Astrocyte of the hippocampus (primary cell): ENCODE measurements at places on chromosomes 7 and 10.

GRCh38 chr10:44725404-44725803 lies 185.7 kb upstream of the TMEM72 start:
- no peak for DNase-seq

DNA sequence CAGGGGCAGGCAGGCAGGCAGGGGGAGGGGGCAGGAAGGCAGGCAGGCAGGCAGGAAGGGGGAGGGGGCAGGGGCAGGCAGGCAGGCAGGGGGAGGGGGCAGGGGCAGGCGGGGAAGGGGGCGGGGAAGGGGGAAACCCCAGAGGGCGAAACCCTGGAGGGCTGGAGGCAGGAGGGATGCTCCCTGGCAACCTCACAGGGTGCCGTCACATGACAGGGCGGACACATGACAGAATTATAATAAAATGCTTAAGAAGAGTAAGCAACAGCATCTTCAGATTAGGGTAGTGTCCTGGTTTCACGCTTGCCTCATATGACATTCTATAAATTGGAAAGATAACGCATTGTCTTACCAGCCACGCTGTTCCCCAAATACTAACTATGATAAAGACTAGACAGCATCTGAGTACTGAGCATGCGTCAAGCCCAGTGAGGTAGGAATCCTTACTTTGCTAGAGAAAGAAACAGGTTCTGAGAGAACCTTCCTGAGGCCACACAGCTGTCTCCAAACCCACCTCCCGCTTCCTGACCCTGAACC lies 131.6 kb downstream of the DIP2C start:
- no peak for DNase-seq

- peak; percentile 83 for DNase-seq
Observed at GRCh38 chr7:13989126-13989948, at the start of gene ETV1. Gene ETV1 (minus strand): TSS chr7:13989666. CDS start chr7:13989052, 614 bp downstream.

DNA sequence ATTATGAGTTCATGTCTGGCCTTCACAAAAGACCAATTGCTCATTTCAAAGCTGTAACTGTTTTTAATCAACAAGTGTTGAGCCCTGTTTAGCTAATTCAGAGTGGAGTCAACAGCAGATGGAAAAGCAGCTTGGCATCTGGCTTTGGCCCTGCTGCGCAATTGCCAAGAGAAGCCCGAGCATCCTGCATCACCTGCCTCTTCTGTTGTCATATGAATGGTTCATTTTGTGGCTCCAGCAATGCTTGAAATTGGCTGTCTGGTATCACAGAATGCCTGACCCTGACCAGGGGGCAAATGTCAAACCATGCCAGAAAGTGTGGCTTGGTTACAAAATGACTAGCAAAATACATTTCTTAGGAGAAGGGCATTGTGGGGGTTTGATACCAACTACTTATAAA lies 296.5 kb upstream of the PHF14 start:
- no peak for DNase-seq

GRCh38 chr10:11602358-11602757 lies 9.1 kb downstream of the USP6NL start:
- no peak for DNase-seq

DNA sequence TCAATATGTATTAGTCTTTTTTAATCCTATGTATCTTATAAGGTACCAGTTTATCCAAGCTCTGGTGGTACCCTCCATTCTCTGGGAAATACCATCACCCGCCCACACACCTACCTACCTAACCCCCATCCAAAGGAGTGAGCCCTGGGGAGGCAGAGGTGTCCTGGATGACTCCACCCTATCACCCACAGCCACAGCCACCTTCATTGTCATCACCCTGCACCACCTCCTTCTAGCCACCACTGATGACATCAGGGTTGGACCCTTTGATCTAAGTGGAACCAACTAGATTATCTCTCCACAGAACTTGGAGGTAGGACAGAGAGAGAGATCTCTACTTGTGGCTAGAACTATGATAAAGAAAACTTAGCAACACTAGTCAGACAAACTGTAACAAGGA lies 259.4 kb downstream of the PARD3 start:
- no peak for DNase-seq

GRCh38 chr7:67309764-67310549 lies 313.3 kb downstream of the TYW1 start:
- DNase-seq: no peak

GRCh38 chr7:37070471-37070870 lies 346.2 kb upstream of the AOAH start:
- no peak for DNase-seq

- DNase-seq: no peak
Observed at GRCh38 chr7:264541-265191, 25.3 kb upstream of the FOXL3 start.

- DNase-seq: no peak
Observed at GRCh38 chr7:141161550-141162535, 88.0 kb downstream of the TMEM178B start.

GRCh38 chr10:77971804-77972144 lies 45.2 kb upstream of the DLG5 start:
- DNase-seq: no peak

DNA sequence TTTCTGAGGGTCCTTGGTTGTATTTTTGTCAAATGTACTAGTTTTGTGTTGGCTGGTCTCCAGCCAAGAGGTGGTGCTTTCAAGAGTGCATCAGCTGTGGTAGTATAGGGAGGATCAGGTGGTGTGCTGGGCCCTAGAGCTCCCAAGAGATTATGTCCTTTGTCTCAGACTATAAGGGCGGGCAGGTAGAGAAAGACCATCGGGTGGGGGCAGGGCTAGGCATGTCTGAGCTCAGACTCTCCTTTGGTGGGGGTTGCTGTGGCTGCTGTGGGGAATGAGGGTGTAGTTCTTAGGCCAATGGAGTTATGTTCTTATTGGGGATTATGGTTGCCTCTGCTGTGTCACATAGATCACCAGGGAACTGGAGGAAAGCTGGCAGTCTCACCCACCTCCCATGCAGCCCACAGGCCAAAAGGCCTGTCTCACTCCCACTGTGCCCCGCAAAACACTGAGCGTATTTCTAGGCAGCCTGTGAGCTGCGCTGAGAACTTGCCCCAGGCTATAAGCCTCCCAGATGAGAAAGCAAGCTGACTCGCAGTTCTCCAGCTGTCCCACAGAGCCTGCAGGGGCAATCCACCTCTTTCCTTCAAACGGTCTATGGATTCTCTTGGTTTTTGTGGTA lies 1066.7 kb downstream of the GRM8 start:
- no peak for DNase-seq

- no peak for DNase-seq
Observed at GRCh38 chr7:151838861-151839381, 38.0 kb downstream of the PRKAG2 start.

DNA sequence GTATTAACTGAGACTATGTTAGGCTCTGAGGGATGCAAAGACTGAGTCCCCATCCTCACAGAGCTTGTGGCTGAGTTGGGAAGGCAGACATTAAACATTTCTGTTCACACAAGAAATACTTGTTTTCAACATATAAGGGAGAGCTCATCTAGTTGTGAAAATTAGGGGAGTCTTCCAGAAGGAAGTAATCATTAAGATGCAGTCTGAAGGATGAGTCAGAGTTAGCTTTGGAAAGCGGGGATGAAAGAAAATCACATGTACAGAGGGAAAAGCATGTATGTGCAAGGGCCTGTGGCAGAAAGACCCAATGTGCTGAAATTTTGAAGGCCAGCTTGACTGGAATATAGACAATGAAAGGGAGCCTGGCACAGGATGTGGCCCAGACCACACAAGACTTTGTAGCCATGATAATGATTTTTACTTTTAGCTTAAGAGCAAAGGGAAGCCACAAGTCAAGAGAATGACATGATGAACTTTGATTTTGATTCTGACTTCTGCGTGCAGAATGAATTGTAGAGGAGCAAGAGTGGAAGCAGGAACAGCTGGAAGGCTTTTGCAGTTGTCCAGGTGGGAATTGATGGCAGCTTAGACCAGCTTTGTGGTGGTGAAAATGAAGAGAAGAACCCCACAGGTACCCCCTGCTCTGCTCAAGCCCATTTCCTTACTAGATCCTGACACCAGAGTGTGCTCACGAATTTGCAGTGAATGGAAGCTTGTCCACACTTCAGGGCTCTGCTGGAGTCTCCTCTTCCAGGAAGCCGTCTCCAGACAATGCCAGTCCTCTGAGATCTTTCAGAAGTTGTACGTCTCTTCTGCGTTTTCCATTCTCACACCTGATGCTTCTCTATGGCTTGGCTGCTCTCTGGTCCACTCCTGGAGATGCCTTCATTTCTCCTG lies 115.6 kb downstream of the ATXN7L1 start:
- DNase-seq: no peak

DNA sequence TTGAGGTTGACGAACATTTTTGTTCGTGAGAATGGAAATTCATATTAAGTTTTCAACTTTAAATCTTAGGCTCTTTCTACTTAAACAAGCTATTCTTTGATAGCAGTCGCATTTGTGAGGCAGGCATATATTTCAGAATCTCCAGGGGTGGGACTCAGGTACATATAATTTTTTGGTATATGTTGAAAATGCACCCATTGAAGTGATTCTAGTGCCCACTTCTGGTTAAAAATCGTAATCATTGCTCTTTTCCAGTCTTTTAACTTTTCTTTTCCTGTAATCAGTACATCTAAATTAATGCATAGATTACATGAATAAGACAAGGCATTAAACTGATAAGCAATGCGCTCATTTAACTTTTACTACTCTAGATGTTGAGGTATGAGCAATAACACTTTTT lies 67.8 kb downstream of the ZNRF2 start:
- DNase-seq: no peak

DNA sequence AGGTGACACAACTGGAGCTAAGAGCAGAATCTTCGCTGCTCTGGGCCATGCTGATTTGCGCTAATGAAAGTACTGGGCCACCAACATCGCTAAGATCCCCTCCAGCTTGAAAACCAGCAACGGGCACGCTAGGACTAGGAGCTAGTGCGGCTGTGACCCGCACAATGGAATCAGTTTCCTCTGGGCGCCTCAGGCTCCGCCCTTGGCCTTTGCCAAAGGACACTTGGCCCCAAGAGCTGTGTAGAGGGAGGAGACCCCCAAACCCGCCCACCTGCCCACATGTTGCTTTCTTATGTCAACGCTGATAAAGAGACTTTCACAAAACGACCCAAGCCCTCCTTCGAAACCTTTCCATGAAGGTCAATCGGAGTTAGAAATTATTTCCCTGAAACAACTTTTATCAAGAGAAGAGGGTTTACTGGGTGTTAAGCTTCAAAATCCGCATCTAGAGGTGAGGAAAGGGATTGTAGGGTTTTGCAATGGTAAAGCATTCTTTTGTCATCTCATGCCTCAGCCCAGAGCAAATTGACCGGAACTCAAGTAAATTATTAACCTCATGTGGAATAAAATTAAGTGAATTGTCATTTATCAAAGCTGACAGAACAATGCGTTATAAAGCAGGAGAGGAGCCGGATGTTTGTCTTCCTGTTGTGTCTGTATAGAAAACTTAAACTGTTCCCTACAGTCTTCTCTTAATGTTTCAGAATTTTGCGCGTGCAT lies 9.4 kb downstream of the ABCB5 start:
- no peak for DNase-seq

GRCh38 chr7:158655507-158655906 lies 49.1 kb downstream of the NCAPG2 start:
- DNase-seq: no peak

GRCh38 chr10:133523631-133524203 lies 3.4 kb upstream of the CYP2E1 start:
- no peak for DNase-seq

GRCh38 chr10:91487911-91488582 lies 77.9 kb downstream of the HECTD2 start:
- no peak for DNase-seq

DNA sequence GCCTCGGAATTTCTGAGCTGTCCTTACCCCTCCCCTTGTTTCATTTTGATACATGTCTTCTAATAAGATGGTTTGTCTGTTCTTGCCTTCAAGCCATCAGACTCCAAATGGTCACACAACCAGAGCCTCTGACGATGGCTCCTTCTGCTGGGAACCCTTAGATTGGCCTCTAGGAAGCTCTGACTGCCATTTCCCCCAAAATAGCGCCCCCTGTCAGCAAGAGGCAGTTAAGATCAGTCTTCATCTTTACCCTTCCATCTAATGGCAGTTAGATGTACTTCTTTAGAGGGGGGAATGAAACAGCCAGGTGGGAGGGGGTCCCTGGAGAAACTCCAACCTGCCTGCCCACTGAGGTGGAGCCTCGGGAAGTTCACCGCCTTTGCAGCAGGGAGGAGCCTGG lies 85.8 kb upstream of the GPR22 start:
- no peak for DNase-seq

DNA sequence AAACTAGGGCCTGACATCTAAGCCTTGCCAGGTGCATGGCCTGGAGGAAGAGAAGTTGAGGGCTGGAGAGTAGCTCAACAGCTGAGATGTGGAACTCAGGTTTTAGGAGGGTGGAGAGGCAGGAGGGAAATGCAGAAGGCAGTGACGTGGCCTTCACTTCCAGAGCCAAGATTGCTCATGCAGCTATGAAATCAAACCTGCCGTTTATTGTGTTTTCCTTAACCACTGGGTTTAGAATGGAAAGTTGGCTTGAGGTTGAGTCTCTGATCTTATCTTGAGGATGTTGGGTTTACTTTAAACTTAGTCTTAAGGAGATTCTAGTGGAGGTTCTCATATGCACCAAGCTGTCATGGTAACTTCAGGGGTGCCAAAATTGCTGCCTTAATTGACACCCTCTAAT lies 178.6 kb downstream of the SORCS3 start:
- no peak for DNase-seq

DNA sequence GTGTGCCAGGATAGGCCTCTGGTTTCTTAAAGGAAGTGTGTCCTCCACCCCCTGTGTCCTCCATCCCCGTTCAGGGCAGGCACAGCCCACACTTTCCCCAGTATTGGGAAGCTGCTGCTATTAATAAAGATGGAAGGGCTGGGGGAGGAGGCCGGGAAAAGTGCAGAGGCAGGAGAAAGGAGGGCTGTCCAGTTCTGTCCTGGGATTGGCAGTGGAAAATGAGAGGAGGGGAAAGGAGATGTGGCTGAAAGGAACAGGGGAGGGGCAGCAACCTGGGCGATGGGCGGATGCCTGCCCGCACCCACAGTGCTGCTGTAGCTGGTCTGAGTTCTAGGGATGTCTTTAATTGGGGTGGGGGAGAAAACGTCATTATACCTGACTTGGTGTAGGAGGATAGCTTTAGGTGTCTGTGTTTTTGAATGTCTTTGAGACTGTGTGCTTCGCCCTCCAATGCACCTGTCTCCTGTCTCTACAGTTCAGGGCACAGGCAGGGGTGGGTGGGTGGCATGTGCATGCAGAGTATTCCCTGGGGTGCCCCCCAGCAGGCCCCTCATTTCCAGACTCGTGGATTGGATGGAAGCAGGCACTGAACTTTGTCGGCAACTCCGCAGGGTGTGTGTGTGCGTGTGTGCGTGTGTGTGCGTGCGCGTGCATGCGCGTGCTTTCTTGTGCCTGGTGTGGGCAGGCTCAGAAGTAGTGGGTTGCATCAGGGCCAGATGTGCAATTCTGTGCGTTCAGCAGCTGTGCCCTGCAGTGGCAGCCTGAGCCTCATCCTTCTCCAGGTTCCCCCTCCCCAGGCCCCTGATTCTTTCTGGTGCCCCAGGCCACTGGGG lies 2.5 kb downstream of the TRIM8 start:
- DNase-seq: peak; percentile 78

- no peak for DNase-seq
Observed at GRCh38 chr7:45085619-45086200, 3.1 kb downstream of the NACAD start.

GRCh38 chr10:75861582-75861981 lies 430.2 kb downstream of the LRMDA start:
- DNase-seq: no peak
